ENCODE measurements at places on chromosomes 3 and 15.

GRCh38 chr3:69122403-69122802 lies at the start of gene LMOD3:
Gene LMOD3, minus strand, starts transcription at chr3:69122595. Its CDS starts 209 bp downstream, at chr3:69122386.
- no peak for DNase-seq

DNA sequence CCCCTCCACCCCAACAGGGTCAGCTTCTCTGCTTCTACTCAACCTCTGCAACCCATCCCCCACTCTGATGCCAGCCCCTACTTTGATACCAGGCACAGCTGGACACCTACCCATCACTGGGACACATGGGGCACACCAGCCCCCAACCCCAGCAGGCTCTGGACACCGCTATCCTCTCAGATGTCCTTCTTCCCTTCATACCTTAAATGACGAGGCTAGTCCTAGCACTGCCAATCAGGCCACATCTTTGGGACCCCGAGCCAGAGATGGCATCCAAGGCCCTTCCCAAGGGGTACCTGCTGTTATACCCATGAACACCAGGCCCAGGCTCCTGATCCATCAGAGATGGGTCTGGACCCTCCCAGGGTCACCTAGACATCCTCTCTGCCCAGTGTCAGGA lies 10.6 kb downstream of the POC1A start:
- no peak for DNase-seq

DNA sequence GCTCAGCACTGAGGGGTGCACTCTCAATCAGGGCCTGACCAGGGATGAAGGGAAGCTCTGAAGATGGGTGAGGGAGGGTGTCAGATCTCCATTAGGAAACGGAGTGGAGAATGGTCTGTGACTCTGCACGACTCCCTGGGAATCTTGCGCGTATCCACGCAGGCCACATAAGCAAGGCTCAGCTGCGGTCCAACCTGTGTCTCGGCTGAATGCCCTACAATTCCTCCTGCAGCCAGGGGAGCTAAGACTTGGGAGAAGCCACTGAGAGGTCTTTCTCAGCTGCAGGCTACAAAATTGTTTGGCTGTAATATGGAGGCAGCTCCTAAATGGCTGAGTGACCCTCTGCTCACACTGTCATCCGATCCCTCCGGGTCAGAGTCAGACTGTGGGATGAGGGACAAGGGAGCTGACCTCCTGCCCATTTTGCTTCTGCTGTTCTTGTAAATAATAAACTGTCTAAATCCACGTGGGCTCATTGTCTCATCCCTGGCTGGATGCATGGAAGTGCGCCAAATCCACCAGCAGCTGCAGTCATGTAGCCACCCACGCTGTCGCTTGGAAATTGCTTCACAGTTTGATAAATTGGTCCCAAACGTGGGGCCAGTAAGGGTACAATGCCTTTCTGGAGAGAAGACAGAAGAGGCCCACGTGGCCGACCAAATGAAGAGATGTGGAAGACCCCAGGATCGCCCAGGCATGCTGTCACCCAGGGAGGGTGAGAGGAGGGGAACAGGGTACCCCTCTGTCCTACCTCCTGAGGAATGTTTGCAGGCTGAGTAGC lies 30.5 kb downstream of the ALS2CL start:
- DNase-seq, result no peak

DNA sequence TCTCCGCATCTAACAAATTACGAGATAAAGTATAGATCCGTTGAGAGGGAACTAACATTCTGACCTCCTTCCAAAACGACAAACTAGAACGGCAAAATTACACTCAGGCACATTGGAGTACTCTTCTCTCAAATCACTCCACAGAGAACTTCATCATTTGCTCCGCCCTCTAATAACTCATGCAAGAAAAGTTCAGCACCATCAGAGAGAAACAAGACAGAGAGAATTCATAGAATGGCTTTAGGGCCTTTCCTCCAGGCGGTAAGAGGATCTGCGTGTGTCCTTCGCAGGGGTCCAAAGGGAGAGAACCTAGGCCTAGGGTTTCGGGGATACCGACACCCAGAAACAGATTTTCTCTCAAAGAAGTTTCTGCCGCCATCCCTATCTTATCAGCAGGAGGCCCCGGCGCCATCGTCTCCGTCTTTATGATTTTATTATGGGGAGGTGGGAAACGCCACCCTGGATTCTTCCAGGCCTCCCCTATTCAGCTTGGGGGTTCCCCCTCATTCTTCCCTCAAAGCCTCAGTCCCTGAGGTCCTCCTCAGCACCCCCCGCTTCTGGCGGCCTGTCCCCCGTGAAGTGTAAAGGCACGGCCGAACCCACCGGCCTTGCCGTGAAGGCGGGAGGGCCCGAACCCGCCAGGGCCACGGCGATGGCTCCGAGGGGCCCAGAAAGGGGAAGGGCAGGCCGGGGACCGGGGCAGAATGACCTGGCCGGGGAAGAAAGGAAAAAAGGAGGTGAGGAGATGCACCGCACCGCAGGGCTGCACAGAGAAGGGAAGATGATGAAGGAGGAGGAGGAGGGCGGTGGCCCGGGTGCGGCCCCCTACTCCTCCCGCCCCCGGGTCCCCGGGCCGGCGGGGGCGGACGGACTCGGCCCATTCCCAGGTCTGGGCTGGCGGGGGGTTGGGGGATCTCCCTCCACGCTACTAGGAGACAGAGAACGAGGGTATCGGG lies 768 bp downstream of the UBXN7 start:
- DNase-seq, result peak; percentile 45

DNA sequence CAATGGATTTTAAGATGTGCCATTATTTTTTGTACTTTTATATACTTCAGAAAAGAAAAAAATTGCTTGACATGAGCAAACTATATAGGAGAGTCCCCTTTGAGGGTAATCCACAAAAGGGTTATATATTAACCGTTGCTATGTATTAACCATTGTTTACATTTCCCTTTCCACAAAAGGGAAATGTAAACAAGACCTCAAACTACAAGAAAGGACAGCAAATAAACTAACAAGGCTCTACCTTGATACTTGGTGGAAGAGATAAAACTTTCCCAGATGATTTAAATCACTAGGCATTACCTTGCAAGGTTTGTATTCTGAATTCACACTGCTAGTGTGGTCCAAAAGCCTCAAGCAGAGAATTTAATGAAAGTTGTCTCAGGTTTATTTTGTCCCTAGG lies 616.3 kb upstream of the BCHE start:
- DNase-seq, result no peak

DNA sequence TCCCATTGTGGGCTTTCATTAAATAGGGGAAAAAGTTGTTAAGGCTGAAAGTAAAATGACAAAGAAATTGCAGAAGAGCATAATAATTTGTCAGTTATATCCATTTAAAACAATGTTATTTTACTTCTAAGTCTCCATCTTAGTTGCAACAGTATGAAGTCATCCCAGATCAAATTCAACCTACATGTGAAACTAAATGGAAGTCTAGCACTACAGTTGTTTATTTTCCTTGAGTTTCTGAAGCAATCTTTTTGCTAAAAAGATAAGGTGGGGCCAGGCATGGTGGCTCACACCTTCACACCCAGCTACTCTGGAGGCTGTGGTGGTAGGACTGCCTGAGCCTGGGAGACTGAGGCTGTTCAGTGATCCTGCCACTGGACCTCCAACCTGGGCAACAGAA lies 80.2 kb downstream of the DPH6 start:
- no peak for DNase-seq

GRCh38 chr3:54264050-54264449 lies 141.7 kb downstream of the CACNA2D3 start:
- no peak for DNase-seq

- DNase-seq, result no peak
Measured at GRCh38 chr3:189952272-189952671, 168.4 kb downstream of the P3H2 start.

- DNase-seq, result peak; percentile 45
Measured at GRCh38 chr3:126491221-126492013, 15.7 kb upstream of the ZXDC start.

DNA sequence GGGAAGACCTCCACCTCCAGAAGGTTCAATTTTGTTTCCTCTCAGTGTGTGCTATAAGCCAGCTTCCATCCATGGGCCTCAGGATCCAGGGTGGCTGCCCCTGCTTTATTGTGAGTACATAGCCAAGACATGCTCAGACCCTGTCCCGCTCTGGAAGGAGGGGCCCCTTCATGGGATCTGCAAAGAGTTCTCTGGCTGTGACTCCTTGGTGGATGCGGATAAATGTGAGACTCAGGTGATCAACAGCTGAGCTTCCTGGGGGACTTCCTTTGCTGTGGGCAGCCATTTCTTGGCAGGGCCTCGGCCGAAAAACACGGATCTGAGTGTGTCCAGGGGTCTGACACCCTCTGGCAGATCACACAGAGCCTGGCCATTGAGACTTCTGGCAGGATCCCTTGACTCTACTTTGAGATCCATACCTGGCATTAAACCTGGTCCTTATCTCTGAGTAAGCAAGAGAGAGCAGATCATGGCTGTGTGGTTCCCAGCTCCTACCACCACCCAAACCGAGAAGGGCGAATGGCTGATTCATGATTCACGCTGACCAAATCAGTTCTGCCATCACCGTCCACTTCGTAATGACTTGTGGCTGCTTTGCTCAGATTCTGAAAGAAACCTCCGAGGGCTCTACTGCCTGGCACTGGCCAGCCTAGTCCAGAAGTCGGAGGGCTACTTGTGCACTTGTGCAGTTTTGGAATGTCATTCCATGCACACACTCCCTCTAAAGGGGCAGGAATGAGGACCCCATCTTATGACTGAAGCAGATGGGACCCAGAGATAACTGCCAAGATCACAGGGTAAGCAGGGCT lies 68.1 kb downstream of the SENP2 start:
- DNase-seq, result no peak

DNA sequence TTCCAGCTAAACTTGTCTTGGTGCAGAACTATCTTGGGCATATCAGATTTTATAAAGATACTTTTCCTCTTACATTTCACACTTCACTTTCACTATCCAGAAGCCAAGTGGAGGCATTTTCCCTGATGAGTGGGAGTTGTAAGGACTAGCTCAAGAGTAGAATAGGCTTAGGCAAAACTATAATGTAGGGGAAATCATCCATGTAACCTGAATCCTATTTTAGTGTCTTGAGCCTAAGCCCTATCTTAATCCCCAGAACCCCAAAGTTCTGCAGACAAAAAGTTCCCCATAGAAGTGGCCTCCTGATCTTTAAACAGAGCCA lies 42.2 kb upstream of the CD47 start:
- no peak for DNase-seq

GRCh38 chr15:93428807-93429351 lies 339.9 kb upstream of the RGMA start:
- DNase-seq, result no peak

DNA sequence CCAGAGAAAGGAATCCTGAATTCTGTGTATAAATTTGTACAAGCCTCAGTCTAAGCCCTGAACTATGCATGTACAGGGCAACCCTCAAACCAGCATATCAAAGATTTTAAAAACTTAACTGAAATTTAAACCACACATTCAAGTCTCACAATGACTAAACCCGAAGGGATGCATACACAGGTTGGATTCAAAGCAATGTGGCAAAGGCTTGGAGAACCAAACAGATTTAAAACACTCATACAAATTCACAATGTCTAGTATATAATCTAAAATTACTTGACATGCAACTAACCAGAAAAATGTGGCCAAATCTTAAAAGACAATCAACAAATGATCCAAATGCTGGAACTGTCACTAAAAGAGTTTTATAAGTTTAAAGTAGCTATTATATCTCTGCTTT lies 36.4 kb downstream of the CEP152 start:
- DNase-seq, result no peak

GRCh38 chr15:99019558-99020540 lies 12.3 kb upstream of the PGPEP1L start:
- no peak for DNase-seq

DNA sequence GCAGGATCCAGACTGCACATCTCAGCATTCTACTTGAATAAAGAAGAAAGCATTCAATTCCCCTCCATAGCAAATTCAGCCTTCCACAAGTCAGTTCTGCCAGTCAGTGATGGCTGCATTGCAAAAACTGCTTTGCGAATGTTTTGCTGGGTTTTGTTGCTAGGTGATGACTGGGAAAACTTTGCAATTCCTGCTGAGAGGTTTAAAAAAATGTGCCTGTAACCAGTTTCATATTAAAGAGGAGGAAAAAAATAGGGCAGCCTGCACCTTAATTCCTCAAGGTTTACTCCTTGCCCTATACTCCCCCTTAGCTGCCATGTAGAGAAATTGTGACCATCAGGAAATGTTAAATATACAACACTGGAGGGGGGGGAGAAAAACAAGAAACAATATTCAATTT lies 225.6 kb upstream of the ATP11B start:
- DNase-seq, result no peak

DNA sequence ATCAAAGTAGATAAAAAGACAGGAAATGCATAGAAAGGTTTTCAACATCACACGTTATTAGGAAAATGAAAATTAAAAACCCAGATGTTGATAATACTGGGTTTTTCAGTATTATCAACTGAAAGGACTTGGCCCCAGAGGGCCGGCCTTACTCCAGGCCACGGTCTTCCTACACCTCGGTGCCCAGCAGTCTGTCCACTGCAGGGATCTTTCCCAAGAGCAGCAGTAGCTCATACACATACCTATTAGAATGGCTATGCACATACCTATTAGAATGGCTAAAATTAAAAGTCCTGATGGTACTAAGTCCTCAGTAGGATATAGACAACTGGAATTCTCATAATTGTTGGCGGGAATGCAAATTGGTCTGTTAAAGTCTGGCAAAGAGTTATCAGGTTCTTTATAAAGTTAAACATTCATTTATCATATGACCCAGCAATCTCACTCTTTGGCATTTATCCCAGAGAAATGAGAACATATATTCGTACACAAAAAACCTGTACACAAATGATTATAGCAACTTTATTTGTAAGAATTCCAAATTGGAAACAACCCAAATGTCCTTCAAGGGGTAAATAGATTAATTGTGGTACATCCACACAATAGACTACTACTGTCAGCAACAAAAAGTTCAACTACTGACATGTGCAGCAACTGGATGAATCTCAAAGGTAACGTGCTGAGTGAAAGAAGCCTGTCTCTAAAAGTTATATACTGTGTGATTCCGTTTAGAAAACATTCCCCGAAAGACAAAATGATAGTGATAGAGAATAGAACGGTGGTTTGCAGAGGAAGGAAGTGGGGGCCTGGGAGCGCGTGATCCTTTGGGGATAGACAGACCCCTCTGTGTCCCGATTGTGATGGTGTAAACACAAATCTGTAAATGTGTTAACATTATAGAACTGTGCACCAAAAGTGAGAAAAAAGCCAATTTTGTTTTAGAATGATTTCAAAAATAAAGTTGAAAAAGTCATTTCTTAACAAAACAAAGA lies 62.3 kb downstream of the MCTP2 start:
- no peak for DNase-seq

Measured in HL-60 (cell line).